Hippocampal formation (tissue), 2 donors: ENCODE measurements at places on chromosomes 3 and 15.

DNA sequence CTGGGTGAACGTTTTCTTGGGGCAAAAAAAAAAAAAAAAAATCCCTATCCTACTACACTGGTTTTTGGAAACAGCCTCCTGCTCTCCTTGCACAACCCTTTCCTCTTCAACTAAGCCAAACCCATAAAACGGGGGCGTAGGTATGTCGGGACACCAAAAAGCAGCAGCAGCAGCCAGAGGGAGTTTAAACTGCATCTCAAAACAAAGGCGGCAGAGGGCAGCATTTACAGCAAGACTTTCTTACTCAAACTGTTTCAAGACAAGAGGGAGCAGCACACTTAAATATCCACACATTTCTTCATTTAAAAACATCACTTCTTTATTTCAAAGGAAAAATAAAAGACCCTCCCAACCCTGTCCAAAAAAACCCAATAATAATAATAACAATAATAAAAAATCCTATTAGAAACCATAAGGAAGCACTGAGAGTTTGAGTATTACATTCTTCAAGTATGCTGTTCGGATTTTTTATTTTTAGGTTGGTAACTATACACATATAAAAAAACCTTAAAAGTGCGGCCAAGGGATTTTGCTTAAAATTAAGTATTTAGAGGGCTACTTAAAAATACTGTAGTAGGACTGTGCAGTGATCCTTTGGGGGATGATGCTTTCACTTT lies 43.9 kb upstream of the PLXND1 start:
- DNase-seq: peak; percentile 67

- no peak for DNase-seq
Measured at GRCh38 chr3:152334761-152335160, 66.0 kb downstream of the MBNL1 start.

DNA sequence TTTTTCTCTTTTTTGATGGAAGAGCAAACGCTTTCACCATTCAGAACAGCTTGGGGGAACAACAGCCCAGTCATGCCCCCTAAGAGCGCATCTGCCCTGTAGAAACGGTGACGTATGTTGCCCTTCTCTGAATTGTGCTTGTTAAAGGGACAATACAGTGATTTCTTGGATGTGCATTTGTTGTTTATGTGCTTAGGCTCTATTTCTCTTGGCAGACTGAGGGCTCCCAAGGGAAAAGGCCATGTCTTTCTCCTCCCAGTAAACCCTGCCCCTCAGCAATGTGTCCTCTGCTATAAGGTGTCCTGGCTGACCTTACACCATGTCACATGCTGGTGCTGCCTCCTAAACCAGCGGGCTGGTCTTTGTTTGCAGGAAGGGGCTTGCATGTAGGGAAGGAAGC lies 346.1 kb downstream of the EPHB1 start:
- DNase-seq: peak; percentile 9

DNA sequence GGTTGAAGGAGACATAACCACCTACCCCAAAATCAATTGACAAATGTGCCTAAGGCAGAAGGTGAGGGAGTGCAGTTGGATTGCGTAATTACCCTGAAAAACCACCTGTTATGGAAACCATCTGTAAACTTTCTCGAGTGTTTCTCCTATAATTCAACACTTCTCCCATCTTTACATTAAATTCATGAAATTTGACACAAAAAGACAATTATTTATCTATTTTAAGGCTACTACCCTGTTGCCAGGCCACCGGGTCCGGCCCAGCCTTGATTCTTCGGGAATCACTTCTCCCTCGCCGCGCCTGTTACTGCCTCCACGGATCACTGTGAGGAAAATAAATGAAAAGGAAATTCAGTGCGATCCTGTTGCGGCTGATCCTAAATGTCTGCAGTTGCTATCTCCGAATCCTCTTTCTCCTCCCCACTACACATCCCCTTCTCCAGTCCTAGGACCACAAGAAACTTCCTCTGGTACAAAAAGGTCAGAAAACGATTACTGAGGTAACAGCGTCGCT lies 646 bp downstream of the IQCB1 start:
- DNase-seq: no peak

- DNase-seq: peak; percentile 53
Measured at GRCh38 chr3:66483409-66483906, 17.4 kb downstream of the LRIG1 start.

GRCh38 chr3:168051070-168051469 lies 44.7 kb downstream of the GOLIM4 start:
- DNase-seq: no peak
